DMS79 treated with DMSO at 0.1 percent for 48 hours (cell line): ENCODE measurements at places on chromosomes 11 and 22.
A peak's percentile ranks its signal among the peaks of the same experiment; 100 is the strongest.

GRCh38 chr11:62542750-62543567 is 3.6 kb downstream of the AHNAK start:
- DNase-seq: peak; percentile 25

DNA sequence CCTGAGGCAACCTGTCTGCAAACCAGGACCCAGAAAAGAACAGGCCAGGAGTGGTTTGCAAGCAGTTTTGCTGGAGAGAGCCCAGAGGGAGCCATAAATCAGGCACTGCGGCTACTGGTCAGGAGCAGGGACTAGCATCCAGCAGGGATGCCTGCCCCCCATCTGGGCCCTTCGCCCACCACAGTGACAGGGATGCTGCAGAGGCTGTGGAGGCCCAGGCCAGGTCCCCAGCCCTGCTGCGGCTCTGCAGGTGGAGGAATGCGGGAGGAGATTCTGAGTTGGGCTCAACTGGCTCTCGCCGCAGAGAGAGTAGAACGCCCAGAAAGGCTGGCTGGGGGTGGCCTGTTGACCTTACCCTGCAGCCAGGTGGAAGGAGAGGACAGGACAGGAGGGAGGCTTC is 16.4 kb upstream of the NEFH start:
- DNase-seq: no peak

- no peak for DNase-seq
Observed at GRCh38 chr11:6099577-6099976, 7.9 kb upstream of the OR56B4 start.

DNA sequence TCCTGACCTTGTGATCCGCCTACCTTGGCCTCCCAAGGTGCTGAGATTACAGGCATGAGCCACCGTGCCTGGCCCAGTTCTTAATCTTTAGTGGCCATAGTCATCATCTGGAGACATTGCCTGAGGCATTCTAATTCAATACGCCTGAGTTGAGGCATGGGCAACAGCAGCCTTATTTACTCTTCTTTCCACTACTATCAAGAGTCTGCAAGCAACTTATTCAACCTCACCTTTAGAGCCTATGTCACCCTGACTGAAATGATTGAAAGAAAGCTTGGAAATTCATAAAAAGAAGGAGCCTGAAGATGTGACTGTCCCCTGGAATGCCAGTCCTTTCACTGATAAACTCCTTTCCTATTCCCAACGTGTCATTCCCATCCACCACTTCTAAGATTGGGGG is 15.8 kb upstream of the PAFAH1B2 start:
- DNase-seq: no peak

GRCh38 chr11:124174001-124174583 is 9.1 kb upstream of the OR10D3 start:
- DNase-seq: peak; percentile 29

GRCh38 chr11:44568658-44569473 is 3.4 kb downstream of the CD82 start:
- DNase-seq: no peak

GRCh38 chr11:134555510-134555909 is 143.5 kb upstream of the B3GAT1 start:
- DNase-seq: no peak

DNA sequence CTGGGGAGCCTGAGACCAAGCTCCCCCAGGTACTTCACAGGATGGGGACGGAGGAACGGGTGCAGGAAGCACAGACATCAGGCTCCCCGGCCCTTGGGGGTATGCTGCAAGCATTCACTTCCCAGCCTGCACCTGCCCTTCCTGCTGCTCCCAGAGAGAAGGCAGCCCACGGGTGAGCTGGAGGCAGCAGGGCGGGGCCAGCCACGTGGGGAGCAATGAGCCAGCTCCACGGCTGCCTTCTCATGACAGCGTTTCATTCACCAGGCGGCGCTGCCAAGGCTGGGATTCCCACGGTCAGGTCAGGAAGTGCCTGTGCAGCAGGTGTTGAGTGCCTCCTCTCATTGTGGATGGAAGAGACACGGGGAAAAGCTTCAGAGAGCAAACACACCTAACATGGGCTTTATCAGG is 14.5 kb upstream of the PHLDA2 start:
- no peak for DNase-seq

- no peak for DNase-seq
Observed at GRCh38 chr11:31237819-31238760, 131.4 kb downstream of the DCDC1 start.

GRCh38 chr11:64544616-64545296 is 46.3 kb upstream of the SLC22A12 start:
- no peak for DNase-seq

DNA sequence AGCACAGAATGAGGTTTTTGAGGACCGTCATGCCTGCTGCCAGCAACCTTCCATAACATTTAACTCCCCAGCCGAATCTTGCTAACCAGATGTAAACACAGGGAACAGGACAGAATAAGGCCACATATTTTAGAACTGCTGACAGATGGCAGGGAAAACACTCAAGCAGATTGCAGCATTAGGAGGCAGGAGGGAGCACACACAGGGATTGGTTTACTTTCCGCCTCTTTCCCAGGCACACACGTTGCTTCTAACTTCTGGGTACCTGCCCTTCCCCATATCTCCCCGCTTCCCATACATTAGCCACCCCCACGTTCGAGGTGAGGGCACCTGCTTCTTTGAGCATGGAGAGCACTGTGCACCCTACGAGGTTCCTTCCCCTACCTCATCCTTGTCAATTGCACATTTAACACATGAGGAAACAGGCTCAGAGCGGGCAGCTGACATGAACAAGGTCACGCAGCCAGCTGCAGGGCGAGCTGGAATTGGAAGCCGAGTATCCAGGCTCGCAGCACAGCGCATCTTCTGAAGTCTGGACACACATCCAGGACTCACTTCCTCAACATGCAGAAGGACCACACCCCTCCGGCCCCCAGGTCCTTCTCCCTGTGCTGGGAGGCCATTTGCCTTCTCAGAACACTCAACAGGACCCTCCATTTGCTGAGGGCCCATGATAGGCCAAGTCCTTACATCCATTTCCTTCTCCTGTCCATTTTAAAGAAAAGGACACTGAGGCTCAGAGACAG is 18.7 kb downstream of the ASPHD2 start:
- DNase-seq: no peak

DNA sequence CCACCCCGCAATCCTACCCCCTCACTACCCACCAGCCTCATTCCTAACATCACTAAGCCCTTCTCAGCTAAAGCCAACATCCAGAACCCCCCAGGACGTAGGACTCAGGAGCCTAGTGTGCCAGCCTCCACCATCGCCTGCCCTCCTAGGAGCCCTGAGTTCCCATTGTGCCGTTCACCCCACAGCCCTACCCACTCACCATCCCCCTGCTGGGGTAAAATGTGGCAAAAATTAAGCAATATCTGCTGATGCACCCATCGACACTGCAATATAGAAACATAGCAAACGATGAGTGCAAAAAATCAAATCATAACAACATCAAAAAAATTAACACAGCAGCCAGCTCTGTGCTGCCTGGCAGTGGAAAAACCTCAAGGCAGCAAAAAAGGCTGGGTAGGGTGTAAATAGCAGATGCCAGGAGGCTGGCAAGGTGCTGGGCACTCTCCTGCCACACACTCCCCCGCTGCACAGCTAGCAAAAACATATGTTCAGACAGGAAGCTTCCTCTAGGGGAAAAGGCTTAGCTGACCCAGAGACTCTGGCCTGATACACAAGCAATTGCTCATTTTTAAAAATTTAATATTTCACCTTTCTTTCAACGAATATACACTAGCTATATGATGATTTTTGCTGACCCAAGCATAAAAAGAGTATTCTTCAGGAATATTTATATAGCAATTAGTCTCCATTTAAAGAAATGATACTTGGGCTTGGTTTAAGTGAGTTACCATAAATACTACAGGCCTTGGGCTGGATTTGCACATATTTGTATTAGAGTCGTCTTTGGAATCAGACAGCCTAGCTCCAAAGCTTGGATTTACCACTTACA is 33.8 kb downstream of the PRDM10 start:
- DNase-seq: no peak
